Stomach (tissue), 19 donors: ENCODE measurements at places on chromosomes 6 and 20. TPM values are rescaled to one million over a fixed set of nuclear protein-coding genes. Genes with fewer than 3 reads are reported as not detected.

Gene TINAG
- 3.5 TPM for total RNA-seq

- H3K36me3 ChIP-seq: no peaks in the 10 kb centered on the region
- no peaks in the 10 kb centered on the region for H3K27me3 ChIP-seq
- no peak overlapping the region for H3K4me3 ChIP-seq
- no peak for DNase-seq
- no peak overlapping the region for H3K27ac ChIP-seq
These were observed 4.0 kb downstream of the BLTP3A start for GRCh38 chr6:34795836-34796425.

DNA sequence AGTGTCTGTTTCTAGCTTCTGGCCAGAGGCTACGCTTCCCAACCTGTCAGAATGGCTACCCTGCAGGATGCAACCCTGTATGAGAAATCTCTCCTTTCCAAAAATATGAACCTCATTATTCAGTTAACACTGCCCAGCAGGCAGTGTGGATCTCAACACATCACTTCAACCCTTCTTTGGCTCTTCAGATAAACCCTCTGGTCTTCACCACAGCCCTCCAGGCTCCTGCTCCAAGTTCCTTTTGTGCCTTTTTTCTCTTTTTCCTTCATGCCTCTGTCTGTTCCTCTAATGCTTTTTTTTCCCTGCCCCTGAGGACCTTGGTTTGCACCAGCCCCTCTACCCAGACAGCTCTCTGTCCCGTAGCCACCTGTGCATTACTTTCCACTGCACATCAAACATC, 207.4 kb downstream of the MYLK4 start:
- no peaks in the 10 kb centered on the region for H3K36me3 ChIP-seq
- no peak overlapping the region for H3K4me3 ChIP-seq
- no peaks in the 10 kb centered on the region for H3K4me1 ChIP-seq
- H3K27ac ChIP-seq: no peak overlapping the region
- no peak for DNase-seq
- no peaks in the 10 kb centered on the region for H3K27me3 ChIP-seq

DNA sequence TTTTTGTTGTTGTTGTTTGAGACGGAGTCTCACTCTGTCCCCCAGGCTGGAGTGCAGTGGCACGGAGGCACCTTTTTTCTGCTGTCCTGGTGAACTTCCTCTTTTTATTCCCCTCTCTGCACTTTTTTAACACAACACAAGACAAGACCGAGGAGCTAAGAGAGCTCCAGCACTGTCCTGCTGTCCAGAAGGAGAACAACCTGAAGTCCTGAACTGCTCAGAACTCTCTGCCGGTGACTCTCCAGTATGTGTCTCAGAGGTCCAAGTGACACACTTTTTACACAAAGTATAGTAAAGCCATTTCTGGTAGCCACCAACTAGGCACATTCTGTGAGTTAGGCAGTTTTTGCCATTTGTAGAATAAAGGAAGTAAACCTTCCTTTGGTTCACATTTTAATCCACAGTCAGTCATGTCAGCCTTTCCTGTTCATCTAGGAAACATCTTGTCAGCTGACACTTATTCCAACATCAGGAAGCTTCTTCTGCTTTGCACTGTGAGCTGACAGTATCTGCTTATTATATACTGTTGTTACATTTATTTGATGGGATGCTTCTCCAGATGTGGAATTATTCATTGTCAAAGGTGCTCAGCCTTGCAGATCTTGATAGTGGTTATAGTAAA, 28.1 kb upstream of the TXNDC5 start:
- H3K27ac ChIP-seq: no peak overlapping the region
- no peaks in the 10 kb centered on the region for H3K27me3 ChIP-seq
- no peak overlapping the region for H3K4me3 ChIP-seq

- no peaks in the 10 kb centered on the region for H3K4me1 ChIP-seq
- H3K36me3 ChIP-seq: peaks cover 27% of the 10 kb centered on the region
- no peak overlapping the region for H3K27ac ChIP-seq
- DNase-seq: no peak
- H3K27me3 ChIP-seq: peaks cover 14% of the 10 kb centered on the region
- no peak overlapping the region for H3K4me3 ChIP-seq
These were observed 4.1 kb downstream of the CST7 start for GRCh38 chr20:24953209-24953575.

Gene SULF2
- total RNA-seq: 24.8 TPM

- no peak overlapping the region for H3K27ac ChIP-seq
- H3K27me3 ChIP-seq: no peaks in the 10 kb centered on the region
- DNase-seq: no peak
These were observed 57.4 kb downstream of the NCOA6 start for GRCh38 chr20:34768096-34768495.

Gene SCGN
- total RNA-seq: 0.89 TPM

DNA sequence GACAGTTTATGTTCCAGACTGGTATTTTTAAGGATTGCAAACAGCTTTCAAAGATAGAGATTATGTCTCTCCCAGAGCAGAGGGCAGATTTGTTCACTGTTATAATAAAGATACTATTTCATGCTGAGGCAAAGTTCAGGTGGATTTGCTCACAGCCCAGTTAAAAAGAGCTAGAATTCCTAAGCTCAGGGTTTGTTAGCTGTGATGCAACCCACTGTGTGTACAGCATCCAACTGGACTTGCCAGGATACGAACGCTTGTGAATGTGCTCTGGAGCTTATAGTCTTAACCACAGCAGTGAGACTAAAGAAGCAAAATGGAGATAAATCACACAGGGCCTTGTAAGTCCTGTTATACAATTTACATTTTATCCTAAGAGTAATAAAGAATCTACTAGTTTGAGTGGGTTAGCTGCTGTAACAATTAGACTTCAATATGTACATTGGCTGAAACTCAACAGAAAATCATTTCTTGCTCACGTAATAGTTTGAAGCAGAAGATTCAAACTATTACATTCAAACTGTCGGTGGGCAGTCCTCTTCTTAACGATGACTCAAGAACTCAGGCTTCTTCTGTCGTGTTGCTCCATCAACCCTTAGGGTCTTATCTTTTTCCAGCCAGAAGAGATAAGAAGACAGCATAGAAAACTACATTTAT, 204.0 kb upstream of the PLN start:
- no peak overlapping the region for H3K27ac ChIP-seq
- no peaks in the 10 kb centered on the region for H3K36me3 ChIP-seq
- no peaks in the 10 kb centered on the region for H3K4me1 ChIP-seq
- no peak overlapping the region for H3K4me3 ChIP-seq

Gene SMOC2
- total RNA-seq: 32.7 TPM

Gene SLC2A4RG
- 60.5 TPM for total RNA-seq
